NCI-H1930 (cell line): ENCODE measurements at places on chromosomes 5 and 9.

- DNase-seq, result no peak
These were observed 364.2 kb downstream of the MAT2B start for GRCh38 chr5:163869581-163869980.

DNA sequence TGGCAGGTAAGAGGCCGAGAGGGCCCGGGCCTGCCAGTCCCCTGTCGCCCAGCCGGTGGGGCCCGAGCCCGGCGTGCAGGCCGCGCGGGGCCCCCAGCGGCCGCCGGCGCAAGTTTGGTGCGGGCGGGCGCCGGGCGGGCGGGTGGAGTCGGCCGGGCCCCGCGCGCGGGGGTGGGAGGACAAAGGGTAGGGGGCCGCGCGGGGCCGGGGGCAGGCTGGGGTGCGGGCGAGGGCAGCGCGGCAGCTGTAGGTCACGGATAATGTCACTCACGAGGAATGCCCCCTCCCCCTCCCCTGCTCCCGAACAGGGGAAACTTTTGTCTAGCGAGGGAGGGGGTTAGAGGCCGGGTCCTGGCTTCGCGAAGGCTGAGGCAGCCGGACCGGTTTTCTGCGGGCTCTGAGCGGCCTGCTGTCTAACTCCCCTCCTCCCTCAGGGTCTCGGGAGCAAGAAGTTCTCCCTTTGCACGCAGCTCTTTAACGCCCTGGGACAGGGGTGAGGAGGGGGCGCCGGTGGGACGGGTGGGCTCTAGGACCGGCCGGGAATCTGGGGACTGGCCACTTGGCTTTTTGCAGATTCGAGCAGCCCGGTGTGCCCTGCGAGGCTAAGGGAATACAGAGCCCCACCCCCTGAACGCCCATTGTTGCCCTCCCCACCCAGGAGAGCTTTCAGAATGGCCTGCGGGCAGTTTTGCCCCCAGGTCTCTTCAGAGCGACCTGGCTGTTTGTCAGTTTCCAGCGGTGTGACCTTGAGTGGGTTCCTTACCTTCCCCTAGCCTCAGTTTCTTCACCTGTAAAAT, 21.3 kb upstream of the NDST1 start:
- DNase-seq, result no peak

DNA sequence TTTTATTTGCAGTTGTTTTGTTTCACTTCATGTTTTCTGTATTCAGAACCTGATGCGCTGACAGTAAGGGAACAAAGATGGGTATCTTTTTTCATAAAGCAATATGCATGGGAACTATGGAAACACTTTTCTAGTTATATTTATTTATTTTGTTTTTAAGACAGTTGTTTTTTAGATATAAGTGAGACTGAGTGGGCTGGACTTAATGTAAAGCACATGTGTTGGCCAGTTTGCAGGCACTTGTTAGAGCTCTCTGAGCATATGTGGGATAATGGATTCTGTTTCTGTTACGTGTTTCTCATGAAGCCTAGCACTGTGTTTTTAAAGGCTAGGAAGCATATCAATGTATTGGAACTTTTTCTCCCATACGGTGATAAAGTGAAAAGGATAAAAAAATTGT, 164.1 kb downstream of the PRR16 start:
- DNase-seq, result no peak

GRCh38 chr5:79171635-79172245, 60.1 kb downstream of the BHMT start:
- no peak for DNase-seq

DNA sequence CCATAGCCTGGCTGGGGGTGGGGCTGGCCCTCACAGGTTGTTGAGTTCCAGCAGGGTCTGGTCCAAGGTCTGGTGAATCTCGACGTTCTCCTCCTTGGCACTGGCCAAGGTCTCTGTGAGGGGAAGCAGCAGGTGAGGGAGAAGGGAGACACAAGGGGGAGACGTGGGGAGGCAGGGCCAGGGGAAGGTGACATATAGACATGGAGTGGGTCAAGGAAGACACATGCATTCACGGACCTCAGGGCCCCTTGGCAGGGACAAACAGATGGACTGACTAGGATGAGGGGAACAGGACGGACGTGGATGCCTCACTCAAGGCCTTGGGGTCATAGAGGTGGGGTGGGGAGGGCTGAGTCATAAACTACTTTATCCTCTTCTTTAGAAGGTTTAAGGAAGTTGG, 7.7 kb downstream of the TPM2 start:
- no peak for DNase-seq

GRCh38 chr9:20479419-20480155, 142.7 kb downstream of the MLLT3 start:
- no peak for DNase-seq

DNA sequence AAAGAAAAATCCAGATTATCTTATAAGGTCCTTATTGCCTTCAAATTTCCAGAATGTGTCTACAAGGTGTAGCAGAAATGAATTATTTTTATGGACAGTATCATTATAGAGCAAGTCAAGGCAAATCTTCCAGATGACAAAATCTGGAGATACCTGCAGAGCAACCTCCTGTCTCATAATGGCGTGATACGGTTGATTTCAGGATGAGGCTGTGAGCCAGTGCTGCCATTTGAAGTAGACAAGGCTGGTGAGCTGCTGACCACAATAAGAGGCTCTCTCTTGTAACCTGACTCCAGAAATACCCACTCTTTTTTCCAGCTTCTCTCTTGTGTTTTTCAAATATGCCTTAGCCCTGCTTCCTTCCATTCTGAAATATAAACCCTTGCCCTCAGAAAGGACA, 108.2 kb downstream of the HTR1A start:
- DNase-seq, result no peak

- no peak for DNase-seq
These were observed 80.0 kb upstream of the TRIO start for GRCh38 chr5:14063138-14063537.

- DNase-seq, result no peak
These were observed 21.1 kb upstream of the HSPA9 start for GRCh38 chr5:138596105-138596881.

- no peak for DNase-seq
These were observed 32.4 kb upstream of the C5orf24 start for GRCh38 chr5:134813407-134813806.

GRCh38 chr5:90047113-90047512, 362.4 kb downstream of the CETN3 start:
- DNase-seq, result no peak

- DNase-seq, result no peak
These were observed 40.3 kb downstream of the ZNF354A start for GRCh38 chr5:178690208-178690607.

GRCh38 chr5:124642151-124642550, 104.3 kb downstream of the ZNF608 start:
- DNase-seq, result no peak

GRCh38 chr5:145124806-145125205, 710.3 kb downstream of the PRELID2 start:
- no peak for DNase-seq

- no peak for DNase-seq
These were observed 213.1 kb downstream of the RFK start for GRCh38 chr9:76181020-76181641.

DNA sequence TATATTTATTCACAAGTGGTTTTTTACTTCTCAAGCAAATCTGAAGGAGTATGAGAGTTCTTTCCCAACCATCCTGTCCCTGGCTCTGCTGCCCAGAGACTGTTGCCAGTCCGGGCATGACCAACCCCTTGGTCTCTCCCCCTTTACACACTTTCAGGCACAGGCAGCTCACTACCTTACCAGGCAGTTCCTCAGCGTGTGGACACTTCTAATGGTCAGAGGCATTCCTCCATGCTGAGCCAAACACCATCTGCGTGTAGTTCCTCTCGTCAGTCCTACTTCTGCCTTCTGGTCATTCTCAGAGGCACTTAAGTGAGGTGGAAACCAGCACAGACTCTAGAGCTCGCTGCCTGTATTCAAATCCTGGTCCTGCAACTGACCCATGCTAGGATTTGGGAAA, 56.1 kb downstream of the TSTD2 start:
- DNase-seq, result no peak

- DNase-seq, result no peak
These were observed 359.2 kb upstream of the ACTBL2 start for GRCh38 chr5:57841676-57842363.

DNA sequence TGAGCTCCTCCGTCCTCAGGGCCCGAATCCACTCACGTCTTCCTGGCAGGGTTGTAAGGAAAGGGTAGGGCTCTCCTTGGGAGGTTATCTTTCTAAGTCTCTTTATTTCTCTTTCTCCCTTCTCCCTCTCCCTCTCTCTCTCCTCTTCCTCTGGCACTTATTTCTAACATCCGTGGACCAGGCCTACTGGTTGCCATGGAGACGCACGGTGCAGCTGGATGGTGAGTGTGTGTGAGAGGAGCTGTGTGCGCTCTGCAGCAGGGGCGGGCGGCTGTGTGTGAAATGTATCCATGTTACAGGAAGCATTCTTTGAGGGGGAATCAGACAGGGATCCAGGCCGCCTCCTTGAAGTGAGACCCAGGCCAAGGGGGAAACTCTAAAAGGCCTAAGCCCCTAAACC, 32.2 kb downstream of the PCDH1 start:
- no peak for DNase-seq

DNA sequence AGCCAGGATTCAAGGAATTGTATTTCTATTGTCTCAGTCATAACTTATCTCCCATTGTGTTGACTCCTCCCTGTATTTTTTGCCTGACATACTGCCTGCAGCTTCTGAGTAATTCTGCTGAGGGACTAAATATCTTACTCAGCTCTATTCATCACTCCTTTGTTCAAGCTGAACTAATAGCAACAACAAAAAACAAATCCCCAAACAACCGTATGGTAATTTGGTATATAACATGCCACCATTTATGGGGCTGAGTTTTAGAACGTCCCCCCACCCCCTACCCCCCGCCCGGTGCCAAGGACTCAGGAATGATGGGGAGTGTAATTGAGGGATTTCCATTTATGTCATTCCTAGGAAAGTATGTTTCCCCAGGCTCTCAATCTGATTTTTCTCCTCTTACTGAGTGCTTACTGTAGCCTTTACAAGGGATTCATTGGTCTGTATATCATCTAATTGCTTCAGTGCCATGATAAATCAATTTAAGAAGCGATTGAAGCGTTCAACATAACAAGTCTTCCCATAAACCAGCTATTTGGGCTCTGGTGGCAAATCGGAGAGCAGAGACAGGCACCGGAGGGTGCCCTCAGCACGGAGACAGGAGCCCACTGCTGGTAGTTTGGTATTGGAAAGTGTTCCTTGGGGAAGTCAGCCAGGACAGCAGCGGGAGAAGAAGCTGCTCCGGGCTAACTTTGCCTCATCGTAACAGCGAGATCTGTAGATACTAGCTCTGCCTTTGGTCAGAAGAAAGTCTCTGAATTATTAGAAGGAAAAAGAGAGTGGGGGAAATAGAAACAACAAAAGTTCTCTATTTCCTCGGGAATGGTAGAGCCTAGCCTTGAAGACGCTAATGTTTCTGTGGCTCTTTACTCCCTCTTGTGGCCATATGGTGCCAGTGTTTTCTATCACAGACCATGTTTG, 40.7 kb upstream of the HSD17B4 start:
- DNase-seq, result peak; percentile 44

DNA sequence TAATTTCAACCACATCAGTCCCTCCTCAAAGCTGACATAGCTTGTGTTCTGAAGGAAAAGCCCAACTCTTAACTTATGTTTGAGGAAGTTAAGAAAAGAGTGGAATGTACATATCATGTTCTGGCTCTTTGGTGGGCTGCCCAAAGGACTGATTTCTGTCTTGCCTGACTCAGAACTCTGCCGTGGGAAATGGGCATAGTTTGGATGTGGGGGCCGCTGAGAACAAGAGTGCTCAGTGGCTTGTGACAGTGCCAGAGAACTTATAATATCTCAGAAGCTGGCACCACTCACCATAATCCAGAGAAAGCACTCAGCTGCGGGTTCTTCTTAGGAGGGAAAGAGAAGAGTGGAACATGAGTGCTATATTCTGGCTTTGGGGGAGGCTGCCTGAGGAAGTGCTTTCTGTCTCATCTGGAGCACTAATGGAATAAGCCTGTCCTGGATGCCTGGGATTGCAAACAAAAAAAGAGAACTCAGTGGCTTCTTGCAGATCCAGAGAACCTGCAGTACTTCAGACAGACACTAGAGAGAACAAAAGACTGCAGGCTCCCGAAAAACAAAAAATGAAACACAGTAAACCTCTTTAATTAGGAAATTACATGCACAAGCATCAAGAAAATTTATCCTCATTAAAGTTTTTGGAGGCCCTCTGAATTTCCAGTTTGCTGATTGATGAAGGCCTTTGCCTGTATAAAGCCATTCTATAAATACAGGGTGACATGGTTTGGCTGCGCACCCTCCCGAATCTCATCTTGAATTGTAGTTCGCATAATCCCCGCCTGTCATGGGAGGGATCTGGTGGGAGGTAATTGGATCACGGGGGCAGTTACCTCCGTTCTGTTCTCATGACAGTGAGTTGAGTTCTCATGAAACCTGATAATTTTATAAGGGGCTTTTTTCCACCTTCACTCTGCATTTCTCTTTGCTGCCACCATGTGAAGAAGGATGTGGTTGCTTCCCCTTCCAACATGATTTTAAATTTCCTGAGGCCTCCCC, 207.0 kb downstream of the DMAC1 start:
- no peak for DNase-seq

GRCh38 chr5:172719211-172719610, 51.8 kb downstream of the DUSP1 start:
- no peak for DNase-seq

DNA sequence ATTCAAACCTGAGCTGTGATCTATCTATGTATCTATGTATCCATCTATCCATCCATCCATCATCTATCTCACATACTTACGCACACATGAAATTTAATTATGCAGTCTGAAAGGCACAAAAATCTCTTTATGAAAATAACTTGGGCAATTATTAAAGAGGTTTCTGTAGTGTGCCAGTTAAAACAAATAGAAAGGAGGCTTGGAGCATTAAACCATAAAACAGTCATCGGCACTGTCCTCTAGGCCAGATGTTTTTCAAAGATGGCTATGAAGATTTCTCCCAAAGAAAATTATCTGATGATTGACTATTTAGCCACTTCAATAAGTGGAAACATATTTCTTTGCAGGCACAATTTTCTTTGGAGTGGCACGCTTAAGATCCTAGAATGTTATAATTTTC, 392.5 kb upstream of the RPS23 start:
- DNase-seq, result no peak

DNA sequence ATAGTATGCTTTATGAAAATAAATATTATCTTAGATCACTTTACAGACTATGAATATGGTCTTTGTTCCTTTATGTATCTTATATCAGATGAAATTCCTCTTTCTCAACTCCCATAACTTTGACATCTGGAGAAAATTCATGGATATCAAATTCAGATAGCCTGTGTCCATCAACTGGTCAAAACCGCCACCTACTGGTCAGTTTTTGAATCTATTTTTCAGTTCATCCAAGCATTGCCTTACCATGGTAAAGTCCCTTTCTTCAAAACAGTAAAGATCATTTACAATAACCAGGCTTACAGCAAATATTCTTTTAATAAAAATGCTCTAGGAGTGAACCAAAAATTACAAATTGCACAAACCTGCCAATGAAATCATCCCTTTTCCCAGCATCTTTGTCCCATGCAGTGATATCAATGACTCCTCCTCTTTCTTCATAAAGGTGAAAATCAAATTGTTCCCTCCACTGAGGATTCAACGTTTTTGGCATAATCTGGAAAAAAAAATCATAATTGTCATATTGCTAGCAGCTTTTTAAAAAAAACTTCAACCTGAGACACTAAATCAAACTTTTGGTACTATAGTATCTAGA, 290.5 kb downstream of the SLF1 start:
- DNase-seq, result peak; percentile 9
